ENCODE measurements at places on chromosomes 2 and 18.

DNA sequence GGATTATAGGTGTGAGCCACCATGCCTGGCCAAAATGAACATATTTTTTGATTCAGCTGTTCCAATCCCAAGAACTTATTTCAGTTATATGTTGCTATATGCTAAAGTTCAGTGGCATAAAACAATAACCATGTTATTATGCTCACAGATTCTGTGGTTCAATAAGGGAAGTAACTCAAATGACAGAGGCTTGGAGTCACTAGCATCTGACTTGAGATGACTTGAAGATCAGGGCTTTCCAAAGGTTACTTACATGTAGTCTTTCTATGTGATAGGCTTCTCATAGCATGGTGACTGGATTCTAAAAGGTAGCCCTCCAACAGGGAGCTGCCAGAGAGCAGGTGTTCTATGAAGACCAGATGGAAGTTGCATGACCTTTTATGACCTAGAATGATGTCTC lies 17.2 kb downstream of the CLK1 start:
- no peak for DNase-seq

DNA sequence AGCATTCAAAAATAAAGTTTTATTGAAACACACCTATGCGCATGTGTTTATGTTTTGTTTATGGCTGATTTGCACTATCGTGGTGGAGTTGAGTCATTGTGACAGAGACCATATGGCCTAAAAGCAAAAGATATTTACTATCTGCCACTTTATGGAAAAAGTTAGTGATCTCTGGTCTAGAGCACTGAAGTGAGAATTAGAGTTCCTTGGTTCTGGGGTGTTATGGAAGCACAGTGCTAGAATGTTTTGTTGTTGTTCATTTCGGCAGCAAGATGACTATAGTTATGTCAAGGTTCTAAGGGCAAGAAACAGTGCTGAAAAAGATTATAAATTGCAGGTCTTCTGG lies 416.5 kb downstream of the SLC4A3 start:
- no peak for DNase-seq

GRCh38 chr2:227627769-227628168 lies 10.5 kb downstream of the SCYGR4 start:
- no peak for DNase-seq

GRCh38 chr2:240069829-240070228 lies 16.5 kb upstream of the OR6B3 start:
- DNase-seq, result no peak

GRCh38 chr2:235621736-235622135 lies 127.9 kb downstream of the AGAP1 start:
- no peak for DNase-seq

DNA sequence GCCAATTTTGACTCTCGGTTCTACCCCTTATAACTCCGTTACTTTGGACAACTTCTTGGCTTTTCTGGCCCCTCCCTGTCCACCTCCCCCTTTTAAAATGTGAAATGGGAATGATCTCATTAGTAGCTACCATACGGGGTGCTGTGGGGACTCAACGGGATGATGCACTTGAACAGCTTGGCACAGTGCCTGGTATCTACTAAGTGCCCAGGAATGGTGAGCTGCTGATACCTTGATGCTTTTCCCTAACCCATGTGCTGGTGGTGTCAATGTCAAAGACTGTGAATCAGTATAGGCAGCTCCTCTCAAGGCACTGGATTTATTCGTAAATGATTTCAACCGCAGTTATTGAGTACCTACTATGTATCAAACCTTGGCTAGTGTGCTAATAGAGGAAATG lies 204.2 kb downstream of the LOXHD1 start:
- DNase-seq, result no peak

- DNase-seq, result no peak
Observed at GRCh38 chr2:239259173-239259572, 141.6 kb downstream of the HDAC4 start.

Data from hippocampal formation (tissue), 2 donors.